Cerebellum (tissue), 4 donors: ENCODE measurements at places on chromosomes 6 and 20. TPM values are rescaled to one million over a fixed set of nuclear protein-coding genes. Genes with fewer than 3 reads are reported as not detected.

- peak; percentile 38 for DNase-seq
Observed at GRCh38 chr6:7974938-7975763, 64.6 kb upstream of the TXNDC5 start.

Gene ZNFX1
- 12.8 TPM for total RNA-seq

- no peak for DNase-seq
Observed at GRCh38 chr6:136640132-136640915, 90.1 kb upstream of the MAP7 start.

DNA sequence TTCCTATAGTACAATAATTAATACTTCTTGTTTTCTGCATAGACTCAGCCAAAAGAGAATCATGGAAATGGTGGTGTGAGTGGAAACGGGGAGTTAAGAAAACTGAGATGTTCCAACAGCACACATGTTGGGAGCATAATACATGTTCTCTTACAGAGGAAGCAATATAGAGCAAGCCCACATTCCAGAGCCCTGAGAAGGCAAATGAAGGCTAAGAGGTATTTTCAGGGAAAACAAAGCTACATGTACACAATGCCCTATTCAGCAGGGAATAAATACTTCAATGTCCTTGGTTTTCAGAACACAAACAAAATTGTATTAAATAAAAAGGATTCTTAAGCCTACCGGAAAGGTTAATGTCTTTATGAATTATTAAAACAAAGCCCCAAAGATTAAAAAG lies 35.1 kb upstream of the SMIM8 start:
- DNase-seq, result no peak

GRCh38 chr20:46931699-46932098 lies 37.1 kb downstream of the EYA2 start:
- DNase-seq, result no peak

- DNase-seq, result no peak
Observed at GRCh38 chr6:93238632-93239031, 180.7 kb downstream of the EPHA7 start.

DNA sequence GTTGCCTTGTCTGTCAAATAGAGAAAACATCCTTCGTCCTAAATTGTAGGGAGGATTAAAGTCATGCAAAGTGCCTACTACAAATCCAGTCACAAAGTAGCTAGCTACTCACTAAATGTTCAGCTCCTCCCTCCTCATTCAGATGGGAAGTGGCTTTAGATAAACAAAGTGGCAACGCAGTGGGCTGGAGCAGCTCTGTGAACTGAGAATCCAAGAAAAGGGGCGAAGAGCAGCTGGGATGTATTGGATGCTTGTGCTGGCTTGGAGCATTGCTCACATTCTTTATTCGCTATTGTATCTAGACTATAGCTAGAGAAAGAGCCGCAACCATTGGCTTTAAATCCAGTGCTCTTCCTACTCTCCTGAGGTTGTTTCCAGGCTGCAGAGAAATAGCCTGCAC lies 10.3 kb downstream of the MOG start:
- no peak for DNase-seq

DNA sequence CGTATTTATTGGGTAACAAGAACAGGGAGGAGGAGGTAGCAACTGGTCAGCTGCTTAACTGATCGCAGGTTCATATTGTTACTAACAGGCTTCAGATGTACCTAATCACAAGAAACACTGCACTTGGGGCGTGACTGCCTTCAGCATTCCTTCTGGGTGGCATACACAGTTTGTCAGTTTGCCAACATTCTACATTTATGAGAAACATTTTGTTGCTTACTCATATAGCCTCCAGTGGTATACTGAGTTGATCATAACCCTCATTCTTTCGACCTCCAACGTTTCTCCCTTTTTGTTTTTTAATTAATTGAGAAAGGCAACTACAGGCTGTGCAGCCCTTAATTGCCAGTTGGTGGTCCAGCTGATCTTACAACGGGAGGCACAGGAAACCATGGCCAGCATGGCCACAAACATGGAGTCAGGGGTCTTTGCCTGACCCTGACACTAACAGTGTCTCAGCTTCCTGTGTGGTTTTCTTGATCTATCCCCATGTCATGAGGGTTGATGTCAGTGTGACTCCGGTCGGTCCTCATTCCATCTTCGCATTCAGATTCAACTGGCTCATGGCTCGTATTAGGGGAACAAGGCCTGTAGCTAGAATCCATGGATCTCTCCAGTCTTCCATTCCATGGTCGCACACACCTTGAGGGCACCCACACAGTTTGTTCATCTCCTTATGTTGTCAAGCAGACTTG lies 9.4 kb downstream of the EPB41L2 start:
- DNase-seq, result no peak

Gene NKAIN4
- total RNA-seq, result 35.0 TPM

Gene TSBP1
- total RNA-seq, result not detected
